ENCODE measurements at places on chromosomes 2 and 18.

DNA sequence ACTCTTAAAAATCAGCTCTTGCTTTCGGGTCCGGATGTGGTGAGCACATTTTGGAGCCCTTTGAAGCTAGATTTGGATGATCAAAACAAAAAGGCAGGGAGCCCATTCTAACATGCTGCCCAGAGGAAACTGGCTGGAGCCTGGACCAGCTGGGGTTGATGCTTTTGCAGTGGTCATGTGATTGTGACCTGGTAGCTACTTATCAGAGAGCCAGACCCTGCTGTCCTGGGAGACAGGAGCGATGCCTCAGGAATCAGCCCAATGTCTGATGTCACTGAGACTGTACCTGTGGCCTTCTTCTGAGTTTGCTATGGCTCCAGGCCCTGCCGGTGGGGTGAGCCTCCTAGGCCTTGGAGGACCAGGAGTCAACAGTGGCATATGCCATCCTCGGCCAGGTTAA, 18.7 kb upstream of the SCLY start:
- H3K27ac ChIP-seq = peak overlapping the region; percentile 10
- peaks cover 7% of the 10 kb centered on the region for H3K27me3 ChIP-seq
- H3K4me1 ChIP-seq = peaks cover 2% of the 10 kb centered on the region

DNA sequence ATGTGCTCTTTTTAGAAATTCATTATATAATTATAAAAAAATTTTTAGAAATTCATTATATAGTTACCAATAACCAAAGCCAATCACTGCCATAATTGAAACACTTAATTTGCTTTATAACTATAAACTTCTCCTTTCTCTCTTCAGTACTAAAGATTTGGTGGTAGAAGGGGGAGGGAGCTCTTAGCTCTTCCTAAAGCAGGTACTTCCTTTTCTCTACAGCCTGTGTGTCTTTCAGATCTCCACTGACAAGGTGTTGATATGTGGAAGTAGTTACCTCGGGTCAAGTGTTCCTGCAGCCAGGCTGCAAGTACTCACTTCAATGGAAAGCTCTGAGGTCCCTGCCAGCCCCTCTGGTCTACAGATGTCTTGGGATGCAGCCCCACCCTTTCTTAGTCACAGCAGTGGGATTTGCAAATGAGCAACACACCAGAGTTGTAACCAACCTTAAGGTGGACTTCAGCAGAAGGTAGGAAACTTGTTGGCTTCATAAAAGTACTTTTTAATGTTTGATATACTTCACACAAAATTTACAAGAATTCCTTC, 690.0 kb downstream of the ARHGAP15 start:
- no peaks in the 10 kb centered on the region for H3K36me3 ChIP-seq
- no peak for DNase-seq
- no peak overlapping the region for H3K4me3 ChIP-seq
- H3K27me3 ChIP-seq = peaks cover 2% of the 10 kb centered on the region
- H3K4me1 ChIP-seq = no peaks in the 10 kb centered on the region

GRCh38 chr2:121295911-121296650, 11.1 kb upstream of the TFCP2L1 start:
- H3K4me1 ChIP-seq = peaks cover 2% of the 10 kb centered on the region
- no peak for DNase-seq
- H3K27me3 ChIP-seq = peaks cover 8% of the 10 kb centered on the region
- H3K27ac ChIP-seq = no peak overlapping the region
- no peak overlapping the region for H3K4me3 ChIP-seq

GRCh38 chr2:42095923-42096408, 48.1 kb downstream of the PKDCC start:
- no peaks in the 10 kb centered on the region for H3K36me3 ChIP-seq
- peak; percentile 71 for DNase-seq
- H3K4me3 ChIP-seq = no peak overlapping the region
- H3K27me3 ChIP-seq = peaks cover 5% of the 10 kb centered on the region
- peaks cover 46% of the 10 kb centered on the region for H3K4me1 ChIP-seq

DNA sequence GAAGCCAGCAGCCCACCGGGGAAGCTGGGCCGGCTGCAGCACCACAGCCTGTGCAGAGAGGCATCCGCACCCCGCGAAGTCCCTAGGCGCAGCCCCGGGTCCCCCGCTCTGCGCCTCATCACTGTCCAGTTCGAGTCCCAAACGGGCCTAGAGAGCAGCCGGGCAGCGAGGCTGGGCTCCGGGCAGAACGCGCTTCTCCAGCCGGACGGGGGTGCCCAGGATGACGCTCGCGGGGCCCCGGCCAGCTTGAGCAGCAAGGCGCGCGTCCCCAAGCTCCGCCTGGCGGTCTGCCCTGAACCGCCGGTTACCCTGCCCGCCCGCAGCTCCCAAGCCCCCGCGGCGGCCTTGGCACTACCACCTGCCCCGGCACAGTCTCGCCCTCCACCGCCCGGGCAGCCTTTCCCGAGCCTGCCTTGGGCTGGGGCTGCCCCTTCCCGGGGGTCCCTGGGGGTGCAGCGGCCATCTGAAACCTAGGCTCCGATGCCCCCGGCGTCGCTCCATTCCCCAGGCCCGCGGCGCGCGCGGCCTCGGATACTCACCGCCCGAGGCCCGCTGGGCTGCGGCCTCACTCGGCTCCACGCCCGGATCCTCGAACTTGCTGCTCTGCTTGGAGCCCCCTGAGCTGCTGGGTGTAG, 591 bp downstream of the SLC16A14 start:
- H3K27me3 ChIP-seq = peaks cover 10% of the 10 kb centered on the region
- no peaks in the 10 kb centered on the region for H3K36me3 ChIP-seq
- H3K4me1 ChIP-seq = peaks cover 28% of the 10 kb centered on the region
- peak overlapping the region; percentile 83 for H3K4me3 ChIP-seq
- DNase-seq = peak; percentile 35

GRCh38 chr18:11096411-11096810, 53.0 kb downstream of the PIEZO2 start:
- H3K36me3 ChIP-seq = no peaks in the 10 kb centered on the region
- no peak for DNase-seq
- H3K4me3 ChIP-seq = no peak overlapping the region

DNA sequence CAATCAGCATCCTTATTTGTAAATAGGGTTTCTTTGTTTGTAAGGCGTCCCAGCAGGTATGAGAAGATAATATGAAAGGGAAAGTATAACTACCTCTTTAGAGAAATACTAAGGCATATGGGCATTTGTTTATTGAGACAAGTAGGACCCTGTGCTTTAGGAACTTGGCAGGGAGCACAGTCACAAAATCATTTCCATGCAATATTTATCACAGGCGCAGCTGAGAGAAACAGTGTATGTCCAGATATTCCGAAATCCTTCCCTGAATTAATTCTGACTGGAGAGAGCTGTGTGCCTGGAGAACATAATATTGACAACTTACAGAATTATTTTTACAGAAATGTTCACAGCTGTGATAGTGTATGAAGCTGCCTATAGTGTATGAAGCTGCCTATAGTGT, 416.7 kb downstream of the THSD7B start:
- H3K36me3 ChIP-seq = no peaks in the 10 kb centered on the region
- H3K4me1 ChIP-seq = no peaks in the 10 kb centered on the region
- H3K27me3 ChIP-seq = no peaks in the 10 kb centered on the region
- no peak overlapping the region for H3K4me3 ChIP-seq
- no peak overlapping the region for H3K27ac ChIP-seq

GRCh38 chr2:165305391-165306096, 66.3 kb downstream of the SCN2A start:
- no peaks in the 10 kb centered on the region for H3K4me1 ChIP-seq
- no peaks in the 10 kb centered on the region for H3K36me3 ChIP-seq
- H3K4me3 ChIP-seq = no peak overlapping the region
- no peak for DNase-seq
- H3K27me3 ChIP-seq = no peaks in the 10 kb centered on the region

DNA sequence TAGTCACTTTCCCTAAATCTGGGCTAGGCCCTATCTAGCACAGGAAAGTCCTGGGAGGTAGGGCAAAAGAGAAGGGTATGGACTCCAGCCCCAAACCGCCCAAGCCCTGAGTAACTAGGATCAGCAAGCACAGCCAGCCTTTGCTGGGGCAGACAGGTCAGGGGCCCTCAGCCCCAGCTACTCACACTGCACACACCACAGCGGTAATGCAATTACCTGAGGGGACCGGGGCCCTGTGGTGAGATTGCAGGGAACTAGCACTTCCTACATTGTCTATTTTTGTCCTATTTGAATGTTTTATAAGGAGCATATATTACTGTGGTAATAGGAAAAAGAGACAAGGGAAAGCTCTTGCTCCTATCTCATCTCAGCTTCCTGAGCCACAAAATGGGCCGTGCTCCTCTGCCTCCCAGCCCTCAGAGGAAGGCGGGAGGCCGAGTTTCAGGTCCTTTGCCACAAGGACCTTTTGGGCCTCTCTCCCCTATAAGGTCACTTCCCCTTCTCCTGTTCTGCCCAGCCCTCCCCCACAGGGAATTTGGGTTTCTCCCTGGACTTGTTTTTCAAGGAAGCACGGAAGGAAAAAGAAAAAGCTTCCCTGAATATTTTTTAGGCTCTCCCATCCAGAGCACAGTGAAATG, 20.5 kb downstream of the RAB11FIP5 start:
- H3K27me3 ChIP-seq = peaks cover 2% of the 10 kb centered on the region
- H3K4me3 ChIP-seq = no peak overlapping the region
- no peak overlapping the region for H3K27ac ChIP-seq
- H3K36me3 ChIP-seq = no peaks in the 10 kb centered on the region
